ENCODE measurements at places on chromosomes 2 and 18. TPM values are rescaled to one million over a fixed set of nuclear protein-coding genes. Genes with fewer than 3 reads are reported as not detected.

MGAT4A gene
- 16.5 TPM for polyA plus RNA-seq

- DNase-seq = no peak
Observed at GRCh38 chr18:48547531-48547981, 8.7 kb downstream of the CTIF start.

GRCh38 chr2:200302940-200303727 is 3.4 kb upstream of the SPATS2L start:
- DNase-seq = no peak

DNA sequence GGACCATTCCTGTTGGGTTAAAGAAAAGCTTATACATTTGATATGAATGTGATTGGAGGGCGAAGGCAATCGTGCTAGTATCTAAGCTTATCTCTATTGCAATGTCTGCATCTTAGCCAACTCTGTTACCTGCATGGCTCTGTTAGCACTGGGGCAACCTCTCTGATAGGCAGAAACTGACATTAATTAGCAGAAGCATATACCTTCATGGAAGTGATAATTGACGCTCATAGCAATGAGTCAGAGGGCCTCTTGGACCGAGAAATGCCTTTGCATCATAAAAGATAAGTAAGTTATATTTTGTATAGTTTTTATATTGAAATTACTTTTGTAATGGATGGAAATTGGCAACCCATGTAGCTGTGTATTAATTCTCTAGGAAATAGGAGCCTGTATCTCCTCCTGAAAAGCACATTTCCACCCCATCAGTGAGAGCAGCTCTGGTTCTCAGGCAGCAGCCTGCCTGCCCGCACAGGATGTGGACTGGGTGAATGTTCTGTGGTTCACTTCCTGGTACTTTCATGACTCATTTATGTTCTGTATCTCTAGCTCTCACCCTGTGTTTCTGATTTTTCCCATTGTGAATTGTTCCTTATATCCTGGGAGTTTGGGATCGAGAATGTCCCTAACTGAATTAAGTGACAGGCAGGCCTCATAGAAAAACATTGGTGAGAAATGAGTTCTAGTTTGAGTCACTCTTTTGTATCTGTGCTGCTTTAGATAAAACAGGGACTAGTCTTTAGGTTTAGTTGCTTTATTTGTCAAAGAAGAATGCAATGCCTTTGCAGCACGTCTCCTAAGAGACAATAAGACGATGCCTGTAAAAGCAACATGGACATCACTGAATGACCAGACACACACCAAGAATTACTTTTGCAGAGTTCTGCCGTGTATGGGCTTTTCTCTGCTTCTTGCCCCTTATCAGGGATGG is 344.9 kb downstream of the DCDC2C start:
- no peak for DNase-seq

DNA sequence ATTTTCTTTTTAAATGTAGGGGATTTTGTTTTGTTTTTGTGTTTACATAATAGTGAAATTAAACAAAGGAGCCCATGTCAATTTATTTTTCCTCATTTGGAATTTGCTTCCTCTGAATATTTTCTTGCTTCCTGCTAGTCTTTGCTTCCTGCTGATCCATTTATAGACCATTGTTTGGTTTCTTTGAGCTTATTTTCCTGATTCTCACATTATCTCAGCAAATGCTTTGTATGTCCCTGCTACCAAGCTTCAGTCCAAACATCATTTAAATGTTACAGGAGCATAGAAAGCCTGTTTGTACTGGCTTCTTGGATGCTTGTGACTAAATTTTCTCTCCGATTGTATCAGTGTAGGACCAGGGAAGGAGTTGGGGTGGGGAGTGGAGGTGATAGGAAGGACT is 127.3 kb upstream of the IL1R2 start:
- DNase-seq = no peak

- DNase-seq = no peak
Observed at GRCh38 chr2:238077292-238077691, 16.5 kb downstream of the SCLY start.

DNA sequence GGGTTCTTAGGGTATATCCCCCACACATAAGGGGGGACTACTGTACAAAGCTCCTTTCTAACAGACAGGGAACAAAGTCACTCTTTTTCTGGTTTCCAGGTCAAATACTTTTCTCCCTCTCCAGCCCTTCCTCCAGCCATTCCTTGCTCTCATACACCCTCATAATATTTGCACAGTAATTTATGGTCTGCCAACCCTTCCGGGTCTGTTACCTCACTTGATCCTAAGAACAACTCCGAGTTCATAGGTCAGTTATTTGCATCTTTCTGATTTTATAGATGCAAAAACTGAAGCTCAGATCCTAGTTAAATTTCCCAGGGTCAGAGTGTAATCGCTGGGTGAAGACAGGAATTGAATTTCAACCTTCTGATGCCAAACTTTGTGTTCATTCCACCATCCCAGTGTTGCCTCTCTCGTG is 14.8 kb upstream of the MATN3 start:
- DNase-seq = no peak

RFX8 gene
- 0.12 TPM for polyA plus RNA-seq

TXNL4A gene
- polyA plus RNA-seq = 38.9 TPM

GRCh38 chr2:10004836-10005235 is 38.5 kb upstream of the KLF11 start:
- no peak for DNase-seq

- no peak for DNase-seq
Observed at GRCh38 chr2:39805936-39806608, 27.0 kb upstream of the THUMPD2 start.

DNA sequence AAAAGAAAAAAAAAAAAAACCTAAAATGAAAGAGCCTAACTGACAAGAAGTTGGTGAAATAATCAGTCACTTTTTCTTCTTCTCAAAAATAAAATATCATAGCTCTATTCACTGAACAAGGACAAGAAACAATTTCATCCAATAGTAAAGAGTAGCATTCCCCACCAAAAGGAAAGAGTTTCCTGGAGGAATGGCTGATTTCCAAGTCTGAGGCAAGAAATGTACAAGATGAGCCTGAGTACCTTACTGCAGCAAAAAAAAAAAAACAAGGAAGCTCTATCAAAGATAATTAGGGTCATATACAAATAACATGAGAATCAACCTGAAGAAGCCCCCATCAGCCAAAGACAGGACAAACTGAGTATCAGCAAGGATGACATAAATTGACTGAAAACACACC is 11.5 kb downstream of the ROCK1 start:
- no peak for DNase-seq

DNA sequence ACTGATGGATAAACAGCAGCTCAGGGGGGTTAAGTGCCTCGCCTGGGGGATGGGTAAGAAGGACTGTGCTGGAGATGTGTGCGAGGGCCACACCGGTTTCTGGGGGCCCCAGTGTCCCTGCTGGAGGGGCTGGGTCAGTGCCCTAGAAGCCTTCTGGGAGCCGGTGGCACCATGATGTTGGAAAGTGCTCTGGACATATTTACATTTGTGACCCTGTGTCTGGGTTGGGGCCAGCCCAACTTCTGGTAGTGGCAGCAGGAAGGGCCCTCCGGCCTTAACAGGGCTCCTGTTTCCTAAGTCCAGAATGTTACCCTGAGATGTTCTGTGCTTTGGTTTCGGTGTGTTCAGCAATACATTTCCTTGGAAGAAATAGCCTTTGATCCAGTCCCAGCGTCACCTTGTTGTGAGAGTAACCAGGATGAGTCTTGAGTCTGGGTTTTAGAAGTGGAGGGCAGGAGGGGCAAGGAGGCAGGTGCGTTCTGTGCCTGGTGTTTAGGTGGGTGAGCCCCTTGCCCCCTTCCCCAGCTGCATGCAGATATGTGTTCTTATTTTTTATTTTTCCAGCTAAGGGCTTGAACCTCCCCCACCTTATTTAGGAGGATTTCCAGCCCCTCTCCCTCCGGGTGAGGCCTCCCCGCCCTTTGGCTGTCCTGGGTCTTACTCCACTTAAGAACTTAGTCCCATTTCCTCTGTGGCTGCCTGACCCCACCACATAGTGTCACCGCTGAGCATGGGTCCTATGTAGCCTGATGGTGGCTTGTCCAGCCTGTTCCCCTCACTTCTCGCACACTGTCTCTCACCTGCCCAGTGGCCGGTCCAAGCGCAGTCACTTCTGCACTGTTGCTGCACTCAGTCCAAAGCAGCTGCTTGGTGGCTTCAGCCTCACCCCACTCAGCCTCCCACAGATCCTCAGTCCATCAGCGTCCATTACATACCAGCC is 132.7 kb upstream of the HS6ST1 start:
- no peak for DNase-seq

DNA sequence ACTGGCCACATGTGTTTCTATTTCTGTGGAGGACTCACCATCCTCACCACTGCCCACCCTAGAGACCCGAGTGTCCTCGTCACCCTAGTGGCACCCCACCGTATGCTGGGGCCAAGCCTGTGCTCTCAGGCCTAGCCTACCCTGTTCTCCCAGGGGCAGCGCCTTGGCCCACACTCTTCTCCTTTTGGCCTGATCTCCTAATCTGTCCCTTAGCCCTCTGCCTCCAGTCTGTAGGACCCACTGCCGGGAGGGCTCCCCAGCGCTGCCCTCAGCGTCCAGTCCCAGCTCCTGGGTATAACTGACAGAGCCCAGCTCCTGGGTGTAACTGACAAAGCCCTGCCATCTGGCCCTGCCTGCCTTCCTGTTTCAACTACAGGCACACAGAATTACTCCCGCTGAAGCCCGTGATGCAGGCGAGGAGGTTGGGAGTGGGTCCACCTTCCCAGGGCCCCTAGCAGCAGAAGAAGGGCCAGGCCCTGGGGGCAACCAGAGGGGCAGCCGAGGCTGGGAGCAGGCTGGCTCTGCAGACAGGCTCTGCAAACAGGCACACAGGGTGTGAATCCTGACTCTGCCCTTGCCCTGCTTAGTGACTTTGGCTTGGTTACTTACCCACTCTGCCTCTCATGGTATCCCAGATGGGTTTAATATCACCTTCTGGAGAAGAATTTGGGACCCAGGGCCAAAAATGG is 25.6 kb upstream of the PTMA start:
- DNase-seq = no peak

DNA sequence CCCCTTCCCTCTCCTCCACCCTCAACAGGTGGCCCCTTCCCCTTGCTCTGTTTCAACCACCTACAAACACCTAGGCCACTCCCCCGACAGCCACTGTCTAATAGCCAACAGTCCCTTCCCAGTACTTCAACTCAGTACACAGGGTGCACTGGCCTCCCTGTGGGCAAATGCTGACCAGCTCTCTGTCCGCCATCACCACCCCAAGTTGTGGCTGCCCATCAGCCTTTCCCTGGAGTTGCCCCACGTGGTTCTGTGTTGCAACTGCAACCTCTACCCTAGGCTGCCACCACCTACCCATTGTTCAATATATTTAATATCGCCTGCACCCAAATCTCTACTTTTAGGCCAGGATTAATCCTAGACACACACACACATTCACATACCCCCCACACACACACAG is 173.5 kb downstream of the MREG start:
- DNase-seq = no peak

GRCh38 chr2:148021886-148022285 is 995 bp downstream of the MBD5 start:
- no peak for DNase-seq

DNA sequence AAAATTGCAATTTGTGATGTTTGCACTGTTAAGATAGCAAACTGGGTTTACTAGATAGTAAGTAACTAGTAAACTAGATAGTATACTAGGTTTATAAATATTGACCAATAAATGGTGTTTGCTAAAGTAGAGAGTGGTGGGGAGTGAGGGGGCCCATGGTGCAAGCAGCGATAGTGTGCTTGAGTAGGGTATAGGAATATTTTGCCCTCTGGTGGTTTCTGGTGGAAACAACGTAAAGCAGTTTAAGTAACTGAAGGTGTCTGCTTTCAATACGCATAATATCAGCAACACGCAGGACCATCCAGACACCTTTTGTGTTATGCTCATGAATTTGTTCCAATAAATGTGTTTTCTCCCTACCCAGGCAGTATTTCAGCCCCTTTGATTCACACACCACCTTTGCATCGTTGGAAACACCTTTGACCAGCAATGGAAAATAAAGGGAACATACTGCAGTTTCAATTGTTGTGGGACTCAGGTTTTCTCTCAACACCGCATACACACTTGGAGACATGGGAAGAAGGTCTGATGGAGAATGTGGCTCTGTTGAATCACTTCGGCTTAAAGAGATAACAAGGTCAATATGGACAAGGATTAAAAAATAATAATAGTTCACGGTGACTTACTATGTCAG is 16.7 kb upstream of the STAT1 start:
- peak; percentile 73 for DNase-seq

Data from B cell (primary cell).